ENCODE measurements at places on chromosomes 2 and 18. TPM values are rescaled to one million over a fixed set of nuclear protein-coding genes. Genes with fewer than 3 reads are reported as not detected.

Gene EDAR
- 0.08 TPM for total RNA-seq

Gene CHRND
- total RNA-seq = not detected

Gene UGT1A10
- total RNA-seq = 0.18 TPM

Gene LRRC30
- total RNA-seq = not detected

Gene SLC23A3
- total RNA-seq = 0.46 TPM

Gene MTCL1
- total RNA-seq = 73.7 TPM

Gene GAL3ST2
- 0.33 TPM for total RNA-seq
